ENCODE measurements at places on chromosomes 1 and 21. TPM values are rescaled to one million over a fixed set of nuclear protein-coding genes. Genes with fewer than 3 reads are reported as not detected.

The FOXD2 gene
- 0.53 TPM for total RNA-seq

The C4BPB gene
- 2.1 TPM for total RNA-seq

The NECTIN4 gene
- total RNA-seq = 1.6 TPM

The SDHC gene
- 237 TPM for total RNA-seq

The TSACC gene
- 3.0 TPM for total RNA-seq

The PRXL2B gene
- total RNA-seq = 23.5 TPM

The C1orf116 gene
- total RNA-seq = 6.8 TPM

The KLHL20 gene
- 13.7 TPM for total RNA-seq

The HDGF gene
- total RNA-seq = 444 TPM

The TMCC2 gene
- total RNA-seq = 1.5 TPM

The FAM72D gene
- total RNA-seq = 6.7 TPM

The CDCA8 gene
- total RNA-seq = 44.5 TPM

The DMRTA2 gene
- 0.06 TPM for total RNA-seq

The G0S2 gene
- total RNA-seq = 3.5 TPM

The KRTAP19-3 gene
- total RNA-seq = not detected
